Lung (tissue), 17 donors: ENCODE measurements at places on chromosomes 16 and 17.

DNA sequence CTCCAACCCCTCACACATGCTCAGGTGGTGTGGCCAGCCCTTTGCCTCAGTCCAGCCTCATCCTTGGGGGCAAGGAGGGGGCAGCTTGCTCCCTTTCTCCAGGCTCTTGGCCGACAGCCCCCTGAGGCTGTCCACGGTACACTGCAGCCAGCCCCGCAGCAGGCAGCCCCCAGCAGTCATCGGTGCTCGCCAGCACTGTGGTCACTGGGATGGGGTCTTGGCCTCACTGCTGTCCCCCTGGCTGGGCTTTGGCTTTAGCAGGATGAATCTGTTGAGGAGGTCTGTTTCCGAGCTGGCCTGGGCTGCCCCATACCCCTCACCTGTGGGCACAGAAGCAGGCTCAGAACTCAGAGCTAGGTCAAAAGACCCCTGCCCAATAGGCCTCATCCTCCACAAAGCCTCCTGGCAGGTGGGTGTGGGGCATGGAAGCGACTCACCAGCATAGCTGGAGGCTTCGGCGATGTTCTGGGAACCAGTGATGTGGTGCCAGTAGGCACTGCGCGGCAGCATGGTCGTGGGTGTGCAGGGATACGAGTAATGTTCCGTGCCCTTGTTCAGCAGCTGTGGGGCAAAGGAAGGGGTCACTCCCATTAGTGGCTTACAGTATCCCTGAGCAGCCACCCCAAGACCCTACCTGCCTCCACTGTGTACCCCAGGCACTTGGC, 10.8 kb downstream of the POLR2C start:
- no peak for DNase-seq

- no peak for DNase-seq
These were observed 418.5 kb upstream of the EEF2KMT start for GRCh38 chr16:5516115-5516514.

GRCh38 chr16:1917665-1918350, 407 bp downstream of the HS3ST6 start:
- no peak for DNase-seq

- no peak for DNase-seq
These were observed 2.7 kb downstream of the SOCS3 start for GRCh38 chr17:78357177-78357586.

GRCh38 chr17:44935116-44935515, 12.5 kb downstream of the KIF18B start:
- no peak for DNase-seq

- DNase-seq: no peak
These were observed 2.0 kb downstream of the POLR2A start for GRCh38 chr17:7486181-7486580.

- DNase-seq: no peak
These were observed 90.6 kb downstream of the TOX3 start for GRCh38 chr16:52456368-52456767.

DNA sequence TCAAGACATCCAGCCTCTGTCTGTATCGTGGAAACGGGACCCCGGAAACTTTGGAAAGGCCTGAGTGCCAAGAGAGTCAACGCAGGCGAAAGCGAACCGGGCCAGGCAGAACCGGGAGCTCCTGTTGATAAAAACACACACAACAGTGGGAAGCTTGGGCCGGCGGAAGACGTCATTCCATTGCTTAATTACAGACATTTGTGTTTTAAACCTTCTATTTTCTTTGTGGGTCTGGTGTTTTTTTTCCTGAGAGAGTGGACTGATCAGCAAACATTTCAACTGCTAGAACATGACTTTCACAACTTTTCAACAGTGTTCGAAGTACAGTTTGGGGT, 878 bp upstream of the RNF157 start:
- DNase-seq: no peak

DNA sequence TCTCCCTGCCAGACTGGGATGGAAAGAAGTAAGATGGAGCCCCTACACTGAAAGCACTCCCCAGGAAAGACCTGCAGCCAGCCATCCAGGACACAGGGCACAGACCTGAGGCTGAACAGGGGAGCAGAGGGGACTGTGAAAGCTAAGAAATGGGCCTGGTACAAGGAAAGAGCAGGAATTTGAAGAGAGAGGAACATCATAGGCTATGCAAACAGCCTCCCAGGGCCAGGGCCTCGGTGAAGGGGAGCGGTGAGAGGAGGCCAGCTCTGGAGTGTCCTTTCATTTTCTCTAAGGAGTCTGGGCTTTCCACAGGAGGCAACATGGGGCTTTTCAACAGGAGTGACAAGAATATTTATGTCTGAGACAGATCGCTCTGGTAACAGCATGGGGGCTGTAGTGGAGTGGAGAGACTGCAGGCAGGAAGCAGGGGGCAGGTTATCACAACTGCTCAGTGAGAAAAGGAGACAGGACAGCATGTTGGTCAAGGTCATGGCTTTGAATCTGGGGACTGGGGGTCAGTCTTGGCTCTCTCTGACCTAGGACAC, 50.1 kb downstream of the TOM1L2 start:
- no peak for DNase-seq

GRCh38 chr17:21124086-21124485, 2.7 kb upstream of the DHRS7B start:
- no peak for DNase-seq

GRCh38 chr16:68351991-68352431, 41.2 kb downstream of the PRMT7 start:
- DNase-seq: no peak

GRCh38 chr16:17457997-17458396, 12.8 kb downstream of the XYLT1 start:
- DNase-seq: no peak

GRCh38 chr17:27264068-27264812, 29.7 kb upstream of the WSB1 start:
- no peak for DNase-seq

- DNase-seq: no peak
These were observed 755 bp upstream of the TUFM start for GRCh38 chr16:28846933-28847273.

DNA sequence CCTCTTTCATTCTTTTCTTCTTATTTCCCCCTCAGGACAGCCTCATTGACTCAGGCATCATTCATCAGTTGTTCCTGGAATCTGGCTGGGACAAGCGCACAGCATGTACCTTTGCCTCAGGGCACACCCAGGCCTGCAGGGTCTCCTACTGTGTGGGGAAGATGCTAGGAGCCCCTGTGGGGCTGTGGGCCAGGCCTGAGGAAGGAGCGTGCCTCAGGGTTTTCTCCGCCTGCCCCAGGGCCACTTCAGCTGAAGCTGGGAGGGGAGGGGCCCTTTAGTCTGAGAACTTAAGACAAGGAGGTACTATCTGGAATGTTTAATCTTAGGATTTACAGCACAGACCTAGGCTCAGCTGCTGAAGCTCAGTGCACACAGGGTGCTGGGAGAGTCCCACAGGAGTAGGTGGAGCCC, 7.9 kb downstream of the ELMO3 start:
- no peak for DNase-seq

DNA sequence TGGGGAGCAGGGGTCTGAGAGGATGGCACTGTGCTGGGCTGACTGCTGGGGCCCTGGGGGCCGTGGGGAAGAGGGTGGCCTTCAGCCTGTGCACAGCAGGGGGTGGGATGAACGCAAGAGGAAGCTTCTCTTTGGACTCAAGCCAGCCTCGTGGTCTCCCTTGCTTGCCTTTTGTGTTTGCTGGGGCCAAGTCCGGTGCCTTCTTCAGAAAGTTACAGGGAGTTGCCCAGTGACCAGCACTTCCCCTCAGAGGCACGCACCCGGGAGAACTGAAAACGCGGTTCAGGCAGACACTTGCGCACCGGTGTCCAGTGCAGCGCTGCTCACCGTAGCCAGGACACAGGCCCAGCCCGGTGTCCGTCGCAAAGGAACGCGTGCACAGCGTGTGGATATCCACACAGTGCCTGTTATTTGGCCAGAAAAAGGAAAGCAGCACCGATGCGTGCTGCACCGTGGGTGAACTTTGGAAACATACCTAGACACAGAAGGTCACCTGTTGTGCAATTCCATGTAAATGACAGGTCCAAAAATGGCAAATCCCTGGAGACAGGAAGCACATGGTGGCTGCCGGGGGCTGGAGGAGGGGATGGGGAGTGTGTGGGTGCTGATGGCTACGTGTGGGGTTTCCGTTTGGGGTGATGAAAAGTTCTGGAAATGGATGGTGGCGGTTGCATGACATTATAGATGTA, 29.4 kb upstream of the NUDT16L1 start:
- no peak for DNase-seq

- no peak for DNase-seq
These were observed 108.8 kb upstream of the HSBP1 start for GRCh38 chr16:83698964-83699363.

DNA sequence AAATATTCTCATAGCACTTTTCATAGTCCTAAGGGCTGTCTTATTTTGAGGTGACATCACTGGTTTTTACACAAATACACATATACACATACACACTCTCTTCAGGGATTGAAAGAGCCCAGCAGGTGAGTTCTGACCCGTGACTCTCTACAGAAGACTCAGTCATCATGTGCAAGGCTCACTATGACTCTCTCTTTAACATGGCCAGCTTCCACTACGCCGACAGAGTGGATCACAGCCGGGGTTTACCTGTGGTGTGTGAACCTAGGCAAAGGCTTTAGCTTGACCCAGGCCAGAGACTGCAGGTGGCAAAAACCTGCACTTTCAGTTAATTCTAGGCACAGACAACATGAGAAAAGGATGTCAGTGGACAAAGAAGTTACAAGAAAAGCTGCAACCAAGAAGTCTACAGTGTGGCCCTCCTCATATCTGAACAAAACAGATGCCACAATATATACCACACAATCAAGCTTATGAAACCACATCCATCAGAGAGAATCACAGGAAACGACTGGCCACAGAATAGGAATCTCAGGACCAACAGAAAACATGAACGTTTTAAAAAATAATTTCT, 56.5 kb downstream of the CYTH1 start:
- no peak for DNase-seq

DNA sequence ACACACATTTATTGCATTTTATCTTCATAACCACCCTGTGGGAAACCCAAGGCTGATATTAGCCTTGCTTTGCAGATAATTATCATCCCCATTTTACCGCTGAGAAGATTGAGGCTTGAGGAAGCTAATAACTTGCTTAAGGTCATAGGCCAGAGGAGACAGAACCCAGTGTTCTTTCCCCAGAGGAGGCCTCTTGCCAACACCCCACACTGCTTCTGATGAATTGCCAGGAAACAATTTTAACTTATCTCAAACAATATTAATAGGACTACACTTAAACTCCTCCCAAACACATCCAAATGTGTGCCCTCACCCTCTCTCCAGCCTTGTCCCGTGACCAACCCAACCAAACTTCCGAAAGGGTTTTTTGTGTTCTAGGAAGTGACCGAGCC, 2.1 kb upstream of the SPG7 start:
- no peak for DNase-seq

DNA sequence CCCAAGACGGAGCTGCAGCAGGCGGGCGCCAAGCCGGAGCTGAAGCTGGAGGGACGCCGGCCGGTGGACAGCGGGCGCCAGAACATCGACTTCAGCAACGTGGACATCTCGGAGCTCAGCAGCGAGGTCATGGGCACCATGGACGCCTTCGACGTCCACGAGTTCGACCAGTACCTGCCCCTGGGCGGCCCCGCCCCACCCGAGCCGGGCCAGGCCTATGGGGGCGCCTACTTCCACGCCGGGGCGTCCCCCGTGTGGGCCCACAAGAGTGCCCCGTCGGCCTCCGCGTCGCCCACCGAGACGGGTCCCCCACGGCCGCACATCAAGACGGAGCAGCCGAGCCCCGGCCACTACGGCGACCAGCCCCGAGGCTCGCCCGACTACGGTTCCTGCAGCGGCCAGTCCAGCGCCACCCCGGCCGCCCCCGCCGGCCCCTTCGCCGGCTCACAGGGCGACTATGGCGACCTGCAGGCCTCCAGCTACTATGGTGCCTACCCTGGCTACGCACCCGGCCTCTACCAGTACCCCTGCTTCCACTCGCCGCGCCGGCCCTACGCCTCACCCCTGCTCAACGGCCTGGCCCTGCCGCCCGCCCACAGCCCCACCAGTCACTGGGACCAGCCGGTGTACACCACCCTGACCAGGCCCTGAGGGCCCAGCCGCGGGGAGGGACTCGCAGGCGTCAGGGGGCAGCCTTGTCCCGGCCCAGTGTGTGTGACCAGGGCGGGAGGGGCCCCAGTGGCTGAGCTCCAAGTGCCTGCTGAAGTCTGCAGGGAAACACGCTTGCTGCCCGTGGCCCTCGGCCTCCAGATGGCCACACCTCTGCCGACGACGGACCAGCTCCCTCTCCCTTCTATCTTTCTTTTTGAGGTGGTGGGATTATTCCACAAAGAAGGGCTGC, 3.4 kb downstream of the SOX8 start:
- DNase-seq: no peak

GRCh38 chr16:69293401-69293800, 17.7 kb upstream of the VPS4A start:
- no peak for DNase-seq

DNA sequence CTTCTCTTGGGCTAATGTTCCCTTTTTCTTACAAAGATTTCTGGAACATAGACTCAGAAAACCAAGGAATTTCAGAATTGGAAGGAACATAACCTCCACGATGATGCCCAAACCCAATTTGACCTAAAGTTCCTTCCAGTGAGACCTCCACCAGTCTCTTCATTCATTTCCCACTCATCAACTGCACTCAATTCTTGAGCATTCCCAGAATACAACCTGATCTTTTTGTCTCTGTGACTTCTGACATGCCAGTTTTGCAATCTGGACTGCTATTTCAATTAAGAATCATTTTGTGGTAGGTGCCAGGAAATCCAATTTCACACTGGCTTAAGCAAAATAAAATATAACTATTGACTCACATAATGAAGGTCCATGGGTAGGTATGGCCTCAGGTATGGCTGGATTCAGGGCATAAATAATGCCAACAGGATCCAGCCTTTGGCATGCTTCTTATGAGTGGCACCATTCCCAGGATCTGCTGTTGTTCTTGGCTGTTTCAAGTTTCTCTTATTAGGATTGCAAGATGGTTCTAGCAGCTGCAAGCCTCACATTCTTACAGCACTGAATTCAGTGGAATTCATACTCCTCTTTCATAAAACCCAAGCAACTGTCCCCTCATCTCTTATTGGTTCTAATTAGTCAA, 184.3 kb downstream of the HS3ST4 start:
- no peak for DNase-seq

- DNase-seq: no peak
These were observed 118.8 kb upstream of the METRNL start for GRCh38 chr17:82960419-82961271.

- no peak for DNase-seq
These were observed 11.0 kb upstream of the CAPNS2 start for GRCh38 chr16:55555436-55555835.

GRCh38 chr17:55649957-55650597, 72.6 kb downstream of the TMEM100 start:
- DNase-seq: no peak

- DNase-seq: peak; percentile 69
These were observed 36.2 kb upstream of the NAT9 start for GRCh38 chr17:74812109-74813009.

DNA sequence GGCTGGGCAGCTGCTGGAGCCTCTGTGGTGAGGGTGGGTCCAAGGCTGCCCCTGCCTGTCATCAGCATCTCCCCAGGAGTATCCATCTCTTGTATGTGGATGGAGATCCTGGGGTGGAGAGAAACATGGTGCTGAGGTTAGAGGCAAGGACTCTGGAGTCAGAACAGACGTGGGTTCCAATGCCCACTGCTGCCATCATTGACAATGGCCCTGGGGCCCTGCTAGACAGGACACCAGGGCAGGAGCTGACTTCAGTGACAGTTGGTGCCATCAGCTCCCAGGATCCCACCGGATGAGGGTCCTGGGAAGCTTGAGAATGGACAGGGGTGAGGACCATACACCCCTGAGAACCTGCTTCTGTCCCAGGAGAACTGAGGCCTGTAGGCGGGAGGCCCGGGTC, 15.6 kb downstream of the MYLK3 start:
- no peak for DNase-seq

GRCh38 chr16:30658731-30659506, 688 bp downstream of the FBRS start:
- DNase-seq: peak; percentile 99
